ENCODE measurements at places on chromosomes 5 and 9.
A peak's percentile ranks its signal among the peaks of the same experiment; 100 is the strongest.

DNA sequence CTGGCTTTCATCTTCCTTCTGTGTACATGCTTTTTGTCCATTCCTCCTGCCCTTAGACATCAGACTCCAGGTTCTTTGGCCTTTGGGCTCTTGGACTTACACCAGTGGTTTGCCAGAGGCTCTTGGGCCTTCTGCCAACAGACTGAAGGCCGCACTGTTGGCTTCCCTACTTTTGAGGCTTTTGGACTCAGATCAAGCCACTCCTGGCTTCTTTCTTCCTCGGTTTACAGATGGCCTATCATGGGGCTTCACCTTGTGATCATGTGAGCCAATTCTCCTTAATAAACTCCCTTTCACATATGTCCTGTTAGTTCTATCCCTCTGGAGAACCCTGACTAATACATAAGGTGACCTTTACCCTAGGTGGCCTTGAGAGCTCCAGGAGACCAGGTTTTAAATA, 189.1 kb upstream of the CCNG1 start:
- DNase-seq: no peak

DNA sequence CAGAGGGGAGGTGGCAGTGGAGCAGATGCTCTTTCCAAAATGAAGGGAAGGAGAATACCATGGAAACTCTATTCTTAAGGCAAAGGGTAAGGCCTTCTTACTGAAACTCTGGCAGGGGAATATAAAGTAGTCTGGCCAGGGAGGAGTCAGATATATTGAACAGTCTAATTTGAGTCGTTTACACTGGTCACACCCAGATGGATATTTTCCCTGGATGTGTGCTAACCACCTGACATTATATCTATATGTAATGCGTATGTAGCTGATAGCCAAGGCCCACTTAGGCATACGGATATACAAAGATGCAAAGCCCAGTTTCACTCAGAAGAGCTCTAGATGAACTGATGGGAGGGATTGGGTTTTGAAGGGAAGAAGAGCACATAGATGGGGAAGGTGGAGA, 7.0 kb downstream of the TDRD7 start:
- no peak for DNase-seq

- no peak for DNase-seq
These were observed 19.6 kb downstream of the MRPL36 start for GRCh38 chr5:1779782-1780613.

DNA sequence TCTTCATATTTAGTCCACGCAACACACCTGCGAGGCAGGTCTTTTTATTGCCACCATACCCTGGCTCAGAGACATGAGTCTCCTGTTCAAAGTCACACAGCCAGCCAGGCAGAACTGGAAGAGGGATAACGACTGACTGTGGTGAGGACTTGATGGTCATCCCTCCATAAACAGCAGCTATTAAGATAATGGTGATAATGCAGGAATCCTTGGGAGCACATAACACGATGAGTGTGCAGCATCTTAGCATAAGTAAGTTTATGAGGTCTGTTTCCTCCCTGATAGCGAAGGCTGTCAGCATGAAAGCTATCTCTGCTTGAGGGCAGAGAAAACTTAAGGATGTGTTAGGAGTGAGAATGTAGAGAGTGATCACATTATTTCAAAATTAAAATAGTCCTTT, 30.9 kb downstream of the KCTD16 start:
- no peak for DNase-seq

DNA sequence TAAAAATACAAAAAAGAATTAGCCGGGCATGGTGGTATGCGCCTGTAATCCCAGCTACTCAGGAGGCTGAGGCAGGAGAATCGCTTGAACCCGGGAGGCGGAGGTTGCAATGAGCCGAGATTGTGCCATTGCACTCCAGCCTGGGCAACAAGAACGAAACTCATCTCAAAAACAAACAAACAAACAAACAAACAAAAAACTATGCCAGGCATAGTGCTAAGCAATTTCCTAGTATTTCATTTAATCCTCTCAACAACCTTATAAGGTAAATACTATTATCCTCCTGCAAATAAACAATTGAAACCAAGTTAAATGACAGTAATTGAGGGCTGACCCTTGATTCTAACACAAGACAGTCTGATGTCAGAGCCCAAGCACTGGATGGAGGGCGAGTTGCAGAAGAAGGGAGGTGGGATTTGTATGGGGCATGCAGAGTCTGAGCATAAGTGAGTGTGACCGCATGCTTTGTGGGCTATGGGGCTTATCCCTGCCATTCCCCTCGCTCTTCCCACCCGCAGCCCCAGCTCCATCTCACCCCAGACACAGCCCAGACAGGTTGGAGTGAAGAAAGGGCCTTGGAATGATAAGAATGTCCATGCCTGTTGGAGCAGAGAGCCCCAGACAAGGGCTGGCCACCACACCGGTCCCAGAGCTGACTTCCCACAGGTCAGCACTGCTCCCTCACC, 24.3 kb upstream of the RPS14 start:
- DNase-seq: no peak

DNA sequence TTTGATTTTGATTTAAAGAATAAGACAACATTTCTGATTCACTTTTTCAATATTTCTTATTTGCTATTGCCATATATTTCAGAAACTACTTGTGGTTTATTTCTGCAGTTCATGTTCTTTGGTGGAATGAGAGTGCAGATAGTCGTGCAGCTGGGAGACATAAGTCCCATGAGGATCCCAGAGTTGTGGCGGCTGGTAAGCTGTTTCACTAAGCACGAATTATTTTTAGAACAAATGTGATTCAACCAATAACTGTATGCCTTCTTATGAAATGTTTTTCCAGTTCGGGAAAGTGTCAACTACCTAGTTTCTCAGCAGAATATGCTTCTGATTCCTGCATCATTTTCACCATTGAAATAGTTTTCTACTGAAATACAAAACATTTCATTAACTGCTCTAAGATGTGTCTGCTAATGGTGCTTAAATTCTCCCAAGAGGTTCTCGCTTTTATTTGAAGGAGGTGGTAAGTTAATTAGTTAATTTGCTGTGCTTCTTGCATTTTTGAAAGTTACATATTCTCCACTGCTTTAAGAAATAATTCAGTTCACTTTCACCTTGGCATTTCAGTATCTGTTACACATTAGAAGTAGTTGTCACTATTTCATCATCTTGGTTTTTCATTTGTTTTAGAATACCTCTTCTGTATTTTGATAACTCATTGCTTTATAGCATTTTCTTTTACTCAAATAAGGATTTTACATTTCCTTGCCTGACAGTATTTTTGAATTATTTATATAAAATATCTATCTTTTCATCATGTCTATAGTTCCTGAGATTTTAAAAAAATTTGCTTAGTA, 9.0 kb downstream of the NIPSNAP3B start:
- DNase-seq: no peak

DNA sequence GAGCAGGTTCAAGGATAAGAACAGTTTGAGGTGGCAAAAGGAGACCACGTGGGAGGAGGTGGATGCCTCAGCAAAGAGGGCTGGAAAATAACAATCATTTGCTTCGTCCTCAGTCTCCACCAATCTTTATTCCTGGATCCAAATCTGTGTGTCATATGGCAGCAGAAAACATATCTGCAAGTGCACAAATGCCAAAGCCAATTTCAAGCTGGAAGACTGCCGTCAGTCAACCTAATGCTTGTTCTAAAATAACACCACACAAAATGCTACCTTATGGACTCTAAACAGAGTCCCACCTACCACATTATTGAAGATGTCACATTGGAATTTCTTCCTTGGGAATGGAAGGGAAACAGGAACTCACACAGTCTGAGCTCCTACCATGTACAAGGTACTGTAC, 129.1 kb downstream of the CDK5RAP2 start:
- DNase-seq: no peak

- peak; percentile 81 for DNase-seq
These were observed 439.6 kb downstream of the CSNK1G3 start for GRCh38 chr5:123951582-123951977.

- DNase-seq: no peak
These were observed 1.2 kb downstream of the SURF4 start for GRCh38 chr9:133374612-133375115.

GRCh38 chr5:68114378-68115040, 101.0 kb upstream of the PIK3R1 start:
- peak; percentile 83 for DNase-seq

DNA sequence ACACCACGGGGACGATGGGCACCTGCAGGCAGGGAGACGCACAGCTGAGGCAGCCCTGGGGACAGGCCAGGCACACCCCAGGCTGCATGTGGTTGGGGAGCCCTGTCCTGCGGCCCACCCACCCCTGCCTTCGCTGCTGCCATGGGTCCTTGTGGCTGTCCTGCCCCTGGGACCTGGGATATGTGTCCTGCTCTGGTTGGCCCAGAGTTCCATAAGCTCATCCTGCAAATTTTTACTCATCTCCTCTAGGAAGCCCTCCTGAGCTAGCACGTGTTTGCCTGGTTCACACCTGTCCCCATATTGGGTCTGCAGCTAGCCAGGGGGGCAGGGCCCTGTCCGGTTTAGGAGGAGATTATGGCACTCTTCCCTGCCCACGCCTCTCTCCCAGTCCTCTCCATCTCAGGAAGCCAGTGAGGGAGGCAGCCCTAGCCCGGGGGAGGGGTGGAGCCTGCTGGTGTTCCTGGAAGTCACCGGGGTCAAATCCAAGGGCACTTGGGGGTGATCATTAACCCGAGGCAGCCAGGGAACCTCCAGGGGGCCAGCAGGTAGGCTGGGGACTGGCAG, 12.2 kb downstream of the EGFL7 start:
- DNase-seq: no peak

Data from BJ (cell line).